ENCODE measurements at places on chromosomes 2 and 18.

DNA sequence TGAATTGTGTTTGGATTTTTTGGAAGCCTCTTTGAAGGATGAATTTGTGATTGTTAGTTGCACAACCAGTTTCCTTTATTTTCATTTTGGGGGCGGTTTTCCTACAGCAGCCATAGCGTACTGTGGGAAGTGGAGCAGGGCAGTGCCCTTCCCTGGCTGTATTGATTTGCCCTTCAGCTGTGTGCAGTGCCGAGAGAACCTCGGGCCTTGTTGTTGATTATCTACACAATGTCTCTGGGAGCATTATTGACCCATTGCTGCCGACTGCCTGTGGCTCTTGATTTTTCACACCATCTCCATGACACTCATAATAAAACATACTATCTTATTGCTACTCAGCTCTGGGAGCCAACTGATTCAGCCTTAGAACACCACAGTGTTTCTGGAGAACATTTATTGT, 162.2 kb upstream of the BOD1L2 start:
- H3K4me1 ChIP-seq, result no peaks in the 10 kb centered on the region
- no peak for DNase-seq
- H3K36me3 ChIP-seq, result no peaks in the 10 kb centered on the region
- H3K27me3 ChIP-seq, result no peaks in the 10 kb centered on the region
- no peak overlapping the region for H3K27ac ChIP-seq
- no peak overlapping the region for H3K4me3 ChIP-seq

GRCh38 chr2:18077704-18078103, 199.2 kb downstream of the KCNS3 start:
- H3K36me3 ChIP-seq, result no peaks in the 10 kb centered on the region
- no peak overlapping the region for H3K27ac ChIP-seq
- H3K4me1 ChIP-seq, result no peaks in the 10 kb centered on the region
- no peaks in the 10 kb centered on the region for H3K27me3 ChIP-seq
- peak; percentile 12 for DNase-seq
- no peak overlapping the region for H3K4me3 ChIP-seq

DNA sequence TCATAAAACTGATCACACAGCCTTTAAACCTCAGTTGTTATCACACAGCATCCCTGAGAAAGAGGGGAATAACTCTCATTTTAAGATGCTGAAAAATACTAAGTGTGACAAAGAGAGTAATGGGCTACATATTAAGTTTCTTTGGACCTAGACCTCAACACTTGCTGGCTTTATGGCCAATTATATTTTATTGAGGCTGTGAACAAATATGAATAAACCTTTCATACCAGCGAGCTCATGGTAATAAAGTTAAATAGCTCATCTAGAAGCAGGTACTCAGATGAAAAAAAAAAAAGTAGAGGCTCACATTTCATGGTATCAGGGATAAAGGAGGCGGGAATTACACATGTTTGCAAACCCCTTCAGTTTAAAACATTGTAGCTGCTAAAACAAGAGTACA, 75.7 kb downstream of the DOCK10 start:
- no peaks in the 10 kb centered on the region for H3K36me3 ChIP-seq
- H3K4me3 ChIP-seq, result no peak overlapping the region
- H3K27ac ChIP-seq, result no peak overlapping the region
- no peak for DNase-seq
- H3K27me3 ChIP-seq, result no peaks in the 10 kb centered on the region

DNA sequence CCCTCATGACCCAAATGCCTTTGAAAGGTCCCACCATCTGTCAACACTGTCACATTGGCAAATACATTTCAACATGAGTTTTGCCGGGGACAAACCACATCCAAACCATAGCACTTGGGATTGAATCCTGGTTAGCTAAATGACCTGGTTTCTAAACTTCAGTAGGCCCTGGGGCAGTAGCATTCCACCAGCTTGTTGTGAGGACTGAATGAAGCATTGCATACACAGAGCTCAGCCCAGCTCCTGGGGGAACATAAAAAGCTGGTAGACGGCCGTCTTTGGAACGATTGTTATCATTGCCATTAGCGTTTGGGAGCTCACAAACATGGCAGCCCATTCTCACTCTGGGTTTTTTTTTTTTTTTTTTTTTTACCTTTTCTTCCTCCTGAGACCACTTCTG, 57.5 kb upstream of the CXCR4 start:
- no peak overlapping the region for H3K4me3 ChIP-seq
- no peaks in the 10 kb centered on the region for H3K4me1 ChIP-seq

DNA sequence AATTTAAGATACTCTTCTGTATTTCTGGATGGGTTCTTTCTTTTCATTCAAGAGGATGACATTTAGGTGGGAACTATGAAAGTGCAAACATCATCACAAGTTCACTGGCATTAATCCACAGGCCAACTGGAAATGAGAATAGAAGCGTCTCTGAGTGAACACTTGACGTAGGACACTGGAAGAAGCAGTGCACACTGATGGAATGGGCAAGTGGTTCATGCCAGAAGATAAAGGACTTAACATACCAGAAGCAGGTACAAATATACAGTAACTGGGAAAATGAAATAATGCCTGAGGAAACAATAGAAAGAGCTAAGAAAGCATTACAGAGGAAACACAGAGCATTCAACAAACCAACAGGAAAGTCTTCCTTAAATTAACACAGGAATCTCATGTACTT, 120.9 kb upstream of the CCDC195 start:
- H3K27me3 ChIP-seq, result no peaks in the 10 kb centered on the region
- H3K4me3 ChIP-seq, result no peak overlapping the region
- H3K4me1 ChIP-seq, result no peaks in the 10 kb centered on the region
- H3K27ac ChIP-seq, result no peak overlapping the region
- no peak for DNase-seq
- no peaks in the 10 kb centered on the region for H3K36me3 ChIP-seq

GRCh38 chr2:168718622-168719021, 83.8 kb upstream of the NOSTRIN start:
- no peak for DNase-seq
- no peaks in the 10 kb centered on the region for H3K27me3 ChIP-seq
- no peaks in the 10 kb centered on the region for H3K4me1 ChIP-seq

DNA sequence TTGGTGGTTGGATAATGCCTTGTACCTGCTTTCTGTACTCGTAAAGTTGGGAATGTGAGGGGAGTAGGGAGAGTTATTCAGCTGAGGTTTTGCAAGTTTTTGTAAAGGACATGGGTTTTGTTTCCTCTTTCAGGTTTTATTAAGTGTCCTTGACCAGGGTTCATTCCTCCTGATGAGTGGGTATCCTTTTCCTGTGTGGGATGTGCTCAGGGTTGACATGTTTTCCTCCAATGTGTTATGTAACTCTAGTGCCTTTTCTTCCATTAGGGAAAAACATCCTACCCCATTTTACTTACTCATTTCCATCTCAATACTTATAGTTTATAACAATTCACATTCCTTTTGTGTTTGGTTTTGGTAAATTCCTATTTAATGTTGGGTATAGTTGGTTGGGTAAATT, 48.4 kb downstream of the OTX1 start:
- no peak overlapping the region for H3K27ac ChIP-seq
- H3K36me3 ChIP-seq, result no peaks in the 10 kb centered on the region
- no peak overlapping the region for H3K4me3 ChIP-seq

DNA sequence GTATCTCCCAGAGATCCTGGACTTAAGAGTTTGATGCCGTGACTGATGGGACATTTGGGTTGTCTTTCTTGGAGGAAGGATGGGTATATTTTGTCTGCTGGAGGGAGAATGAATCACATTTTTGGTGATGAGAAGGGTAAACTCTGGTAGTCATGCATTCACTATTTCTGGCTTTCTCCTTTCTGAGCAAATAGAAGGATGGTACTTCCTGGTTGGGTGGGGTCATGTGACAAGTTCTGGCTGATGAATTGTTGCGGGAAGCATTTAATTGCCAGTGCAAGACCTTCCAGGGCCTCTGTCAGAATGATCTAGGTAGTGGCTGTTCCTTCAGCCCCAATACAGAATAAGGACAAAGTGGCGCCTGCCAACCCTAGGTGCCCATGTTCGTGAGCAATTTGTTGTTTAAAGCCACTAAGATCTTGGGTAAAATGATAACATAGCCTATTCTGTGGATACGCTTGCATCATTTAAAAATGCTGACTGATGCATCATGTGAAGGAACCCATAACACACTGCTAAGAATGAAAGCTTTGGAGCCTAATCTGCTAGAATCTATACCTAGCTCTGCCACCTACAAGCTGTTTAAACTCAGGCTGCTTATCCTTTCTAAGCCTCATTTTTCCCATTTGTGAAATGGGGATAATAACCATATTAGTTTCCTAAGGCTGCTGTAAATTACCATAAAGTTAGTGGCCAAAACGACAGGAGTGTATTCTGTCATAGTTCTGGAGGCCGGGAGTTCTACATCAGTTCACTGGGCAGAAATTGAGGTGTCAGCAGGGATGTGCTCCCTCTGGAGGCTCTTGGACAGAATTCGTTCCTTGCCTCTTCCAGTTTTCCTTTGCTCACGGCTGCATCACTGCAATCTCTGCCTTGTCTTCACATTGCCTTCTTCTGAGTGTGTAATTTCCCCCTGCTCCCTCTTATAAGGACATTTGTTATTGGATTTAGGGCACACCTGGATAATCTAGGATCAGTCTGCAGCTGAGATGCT, 281.3 kb downstream of the AGPS start:
- no peak overlapping the region for H3K4me3 ChIP-seq
- no peak overlapping the region for H3K27ac ChIP-seq
- no peaks in the 10 kb centered on the region for H3K4me1 ChIP-seq
- no peaks in the 10 kb centered on the region for H3K36me3 ChIP-seq

- H3K4me1 ChIP-seq, result peaks cover 50% of the 10 kb centered on the region
- H3K27me3 ChIP-seq, result no peaks in the 10 kb centered on the region
- peak overlapping the region; percentile 22 for H3K4me3 ChIP-seq
- H3K36me3 ChIP-seq, result no peaks in the 10 kb centered on the region
- peak; percentile 93 for DNase-seq
- peak overlapping the region; percentile 98 for H3K27ac ChIP-seq
These were observed 70.0 kb downstream of the MBP start for GRCh38 chr18:77062518-77063003.

DNA sequence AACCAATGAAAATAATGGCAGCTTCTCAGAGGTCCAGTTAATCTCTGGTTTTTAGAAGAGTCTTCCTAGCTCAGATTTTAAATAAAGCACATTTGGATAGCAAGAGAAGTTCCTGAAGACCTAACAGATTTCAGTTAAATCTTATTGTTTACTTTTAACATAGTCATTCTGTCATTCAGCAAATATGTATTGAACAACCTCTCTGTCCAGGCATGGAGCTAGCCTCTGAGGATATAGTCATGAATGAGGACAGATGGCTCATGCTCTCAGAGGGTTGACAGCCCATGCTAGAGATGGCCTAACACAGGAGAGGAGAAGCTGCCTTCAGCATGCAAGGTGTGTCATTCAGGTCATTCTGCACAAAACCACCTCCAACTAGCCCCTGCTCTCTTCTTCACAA, 6.2 kb downstream of the CCBE1 start:
- H3K36me3 ChIP-seq, result no peaks in the 10 kb centered on the region
- H3K4me1 ChIP-seq, result no peaks in the 10 kb centered on the region
- no peak for DNase-seq
- H3K27ac ChIP-seq, result no peak overlapping the region
- no peak overlapping the region for H3K4me3 ChIP-seq
- H3K27me3 ChIP-seq, result no peaks in the 10 kb centered on the region

DNA sequence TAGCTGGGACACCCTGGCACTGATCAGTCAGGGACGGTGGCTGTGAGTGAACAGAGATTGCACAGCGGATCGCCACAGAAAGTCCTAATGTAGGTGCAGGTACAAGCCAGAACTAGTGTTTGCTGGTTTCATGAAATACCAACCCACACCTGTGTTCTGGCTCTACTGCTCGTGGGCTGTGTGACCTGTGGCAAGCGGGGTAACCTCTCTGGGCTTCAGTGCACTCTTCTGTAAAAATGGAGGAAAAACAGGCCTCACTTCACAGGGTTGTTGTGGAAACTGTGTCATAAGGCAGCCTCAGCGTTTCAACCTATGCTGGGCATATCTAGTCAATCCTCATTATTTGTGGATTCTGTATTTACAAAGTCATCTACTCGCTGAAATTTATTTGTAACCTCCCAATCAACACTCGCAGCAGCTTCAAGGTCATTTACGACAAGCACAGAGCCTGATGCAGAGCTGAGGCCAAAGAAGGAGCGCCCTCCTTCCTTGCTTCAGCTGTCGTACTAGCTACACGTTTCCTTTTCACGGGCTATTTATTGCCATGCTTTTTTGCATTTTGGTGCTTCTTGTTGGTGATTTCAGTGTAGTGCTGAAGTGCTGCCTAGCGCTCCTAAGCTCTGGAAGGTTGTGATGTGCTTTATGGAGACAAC, 30.0 kb downstream of the GPR45 start:
- no peak for DNase-seq
- no peaks in the 10 kb centered on the region for H3K27me3 ChIP-seq
- no peak overlapping the region for H3K4me3 ChIP-seq
- no peak overlapping the region for H3K27ac ChIP-seq
- peaks cover 9% of the 10 kb centered on the region for H3K36me3 ChIP-seq

DNA sequence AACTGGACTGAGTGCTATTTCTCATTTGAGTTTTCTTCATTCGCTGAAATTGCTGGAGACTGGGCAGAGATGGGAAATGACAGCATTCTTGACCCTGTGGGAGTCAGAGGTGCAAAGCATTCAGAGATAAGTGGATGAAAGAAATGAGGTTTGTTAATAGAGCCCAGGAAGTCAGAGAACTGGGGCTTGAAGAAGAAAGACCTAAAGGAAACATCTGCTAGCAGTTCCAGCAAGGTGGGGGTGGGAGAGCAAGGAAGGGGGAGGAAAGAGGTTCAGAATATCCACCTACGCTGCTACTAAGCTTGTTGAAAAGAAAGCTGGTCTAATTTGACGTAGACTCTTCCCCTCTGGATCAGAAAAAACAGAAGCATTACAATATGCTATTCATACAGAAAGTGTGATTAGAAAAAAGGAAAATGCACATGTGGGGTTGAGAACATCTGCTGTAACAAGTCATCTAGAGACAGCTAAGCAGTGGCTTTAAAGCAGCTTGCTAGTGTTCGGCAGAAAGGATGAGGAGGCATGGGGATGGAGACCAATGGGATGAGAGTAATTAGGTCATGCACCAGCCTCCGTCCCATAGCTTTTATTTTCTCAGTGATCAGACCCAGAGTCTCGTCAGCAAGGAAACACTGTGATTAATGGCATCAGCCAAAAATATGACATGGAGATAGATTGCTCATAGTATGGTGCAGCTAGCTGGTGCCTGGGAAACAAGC, 29.7 kb downstream of the NAB1 start:
- H3K27ac ChIP-seq, result no peak overlapping the region
- H3K27me3 ChIP-seq, result no peaks in the 10 kb centered on the region
- no peak overlapping the region for H3K4me3 ChIP-seq

DNA sequence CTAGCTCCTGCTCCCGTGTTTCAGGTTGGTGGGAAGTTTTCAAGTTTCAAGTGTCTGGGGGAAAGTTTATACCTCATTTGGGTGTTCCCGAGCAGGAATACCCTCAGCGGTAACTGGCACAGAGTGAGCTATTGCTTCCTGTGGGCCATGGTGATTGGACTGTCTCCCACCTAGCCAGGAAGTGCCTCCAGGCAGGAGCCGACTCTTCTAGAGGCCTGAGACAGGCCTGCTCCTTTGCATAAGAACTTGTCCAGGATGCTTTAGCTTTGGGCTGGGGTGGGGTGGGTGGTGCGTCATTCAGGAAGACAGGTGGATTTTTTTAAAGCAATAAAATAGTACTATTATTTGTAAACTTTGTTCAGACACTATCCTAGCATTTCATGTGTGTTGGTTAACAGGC, 23.5 kb upstream of the DNMT3A start:
- H3K4me1 ChIP-seq, result no peaks in the 10 kb centered on the region
- no peaks in the 10 kb centered on the region for H3K36me3 ChIP-seq
- H3K27me3 ChIP-seq, result no peaks in the 10 kb centered on the region
- H3K27ac ChIP-seq, result no peak overlapping the region

All from MM.1S (cell line).